NCI-H226 (cell line): ENCODE measurements at places on chromosomes 5 and 9.

- peak; percentile 78 for DNase-seq
These were observed at the start of gene CDKN2B-AS1 for GRCh38 chr9:21994556-21995005. TSS of gene CDKN2B-AS1 (plus strand) at chr9:21994791.

- DNase-seq = no peak
These were observed 52.4 kb downstream of the GALNT10 start for GRCh38 chr5:154242964-154243376.

- DNase-seq = no peak
These were observed 367.7 kb downstream of the CDK5RAP2 start for GRCh38 chr9:120212153-120212852.

- no peak for DNase-seq
These were observed 117.5 kb upstream of the BOD1 start for GRCh38 chr5:173733831-173734501.

DNA sequence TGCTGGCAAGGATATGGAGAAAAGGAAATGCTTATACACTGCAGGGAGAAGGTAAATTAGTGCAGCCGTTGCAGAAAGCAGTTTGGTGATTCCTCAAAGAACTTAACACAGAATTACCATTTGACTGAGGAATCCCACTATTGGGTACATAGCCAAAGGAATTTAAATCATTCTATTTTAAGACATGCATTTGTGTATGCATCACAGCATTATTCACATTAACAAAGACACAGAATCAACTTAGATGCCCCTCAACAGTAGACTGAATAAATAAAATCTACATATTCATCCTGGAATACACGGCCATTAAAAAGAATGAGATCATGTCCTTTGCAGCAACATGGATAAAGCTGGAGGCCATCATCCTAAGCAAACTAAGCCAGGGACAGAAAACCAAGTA is 510.1 kb upstream of the CDH9 start:
- DNase-seq = no peak

GRCh38 chr9:9002826-9003583 is 1203.4 kb upstream of the DMAC1 start:
- no peak for DNase-seq

GRCh38 chr9:110767559-110768063 is 99.0 kb downstream of the MUSK start:
- peak; percentile 65 for DNase-seq

DNA sequence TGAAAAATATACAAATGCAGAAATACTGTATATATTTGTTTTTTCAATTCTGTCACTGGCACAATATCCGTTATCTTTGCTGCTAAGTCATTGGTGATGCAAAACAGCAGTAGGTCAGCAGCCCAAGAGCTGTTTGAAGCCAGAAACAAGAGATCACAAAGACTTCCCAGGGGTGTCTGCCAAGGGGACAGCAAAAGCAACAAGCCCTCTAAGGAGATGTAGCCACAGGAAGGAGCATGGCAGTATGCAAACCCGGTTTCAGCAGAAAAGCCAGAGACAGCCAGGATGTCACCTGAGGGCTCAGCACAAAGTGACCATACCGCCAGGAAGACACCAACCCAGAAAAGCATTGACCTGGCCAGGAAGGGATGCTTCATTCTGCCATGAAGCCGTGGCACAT is 241.5 kb downstream of the ARRDC3 start:
- DNase-seq = no peak

- no peak for DNase-seq
These were observed 192.4 kb downstream of the ADAMTSL1 start for GRCh38 chr9:18666348-18666747.

DNA sequence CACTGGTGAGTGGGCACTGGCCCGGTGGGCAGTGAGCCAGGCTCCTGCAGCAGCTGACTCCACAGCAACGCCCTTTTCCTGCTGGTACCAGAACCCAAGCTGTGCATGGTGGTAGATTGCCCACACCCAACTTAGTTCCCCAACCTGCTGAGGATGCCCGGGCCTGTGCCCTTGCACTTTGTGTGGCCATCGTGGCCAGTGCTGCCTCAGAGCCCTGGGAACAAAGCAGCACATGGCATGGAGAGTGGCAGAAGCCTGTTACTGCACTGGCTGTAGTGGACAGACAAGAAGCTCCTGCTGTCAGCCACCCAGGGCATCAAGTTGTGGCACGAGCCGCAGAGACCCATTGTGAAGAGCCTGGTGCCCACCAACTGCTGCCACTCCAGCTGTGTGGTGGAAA is 612.9 kb downstream of the DNAH5 start:
- DNase-seq = no peak

GRCh38 chr9:127835991-127836516 is 18.4 kb downstream of the ENG start:
- no peak for DNase-seq

DNA sequence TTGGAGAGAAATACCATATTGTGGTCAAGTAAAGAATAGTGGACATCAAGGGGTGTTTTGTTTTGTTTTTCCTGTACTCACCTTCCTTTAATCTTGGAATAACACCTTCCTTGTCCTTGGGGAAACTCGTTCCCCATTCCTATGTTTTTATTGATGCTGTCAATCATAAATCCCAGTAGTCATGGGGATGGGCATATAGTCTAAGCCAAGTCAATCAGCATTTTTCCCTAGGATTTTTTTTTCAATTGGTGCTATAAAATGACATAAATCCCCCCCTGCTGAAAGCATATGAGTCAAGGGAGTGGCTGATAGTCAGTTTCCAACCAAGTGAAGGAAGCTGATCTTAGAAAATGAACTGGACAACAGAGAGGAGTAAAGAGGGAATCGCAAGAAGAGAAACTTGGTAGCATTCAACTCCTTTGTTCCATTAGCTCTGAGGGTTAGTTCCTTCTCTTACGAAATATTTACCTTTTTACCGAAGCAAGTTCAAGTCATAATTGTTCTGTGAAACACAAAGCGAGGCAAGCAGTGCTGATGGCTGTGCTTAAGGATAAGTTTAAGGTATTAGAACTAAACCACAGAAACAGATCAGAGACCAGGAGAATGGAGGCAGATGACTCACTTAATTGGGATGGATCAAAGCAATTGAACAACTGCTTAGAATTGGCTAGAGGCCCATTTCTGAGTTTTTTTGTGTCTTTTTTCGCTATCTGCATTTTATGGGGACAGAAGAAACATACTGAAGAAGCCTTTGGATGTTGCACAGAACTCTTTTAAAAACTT is 218.6 kb downstream of the SEMA6A start:
- no peak for DNase-seq

DNA sequence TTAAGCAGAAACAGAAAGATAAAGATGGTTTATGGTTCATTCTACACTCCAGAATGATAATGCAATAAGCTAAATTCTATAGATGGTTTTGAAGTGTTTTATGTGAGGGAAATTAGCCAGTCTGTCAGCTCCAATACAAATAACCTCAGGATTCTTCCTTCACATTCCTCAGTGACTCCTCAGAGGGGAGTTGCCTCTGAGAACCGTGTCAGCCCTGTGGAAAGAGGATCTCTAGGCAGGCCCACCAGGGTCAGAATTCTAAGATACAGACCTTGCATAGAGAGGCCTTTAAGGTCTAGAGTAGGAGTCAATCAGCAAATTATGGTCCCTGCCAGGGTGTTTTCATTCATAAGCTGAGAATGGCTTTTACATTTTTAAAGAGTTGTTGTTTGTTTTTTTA is 26.6 kb downstream of the RUSC2 start:
- peak; percentile 82 for DNase-seq

DNA sequence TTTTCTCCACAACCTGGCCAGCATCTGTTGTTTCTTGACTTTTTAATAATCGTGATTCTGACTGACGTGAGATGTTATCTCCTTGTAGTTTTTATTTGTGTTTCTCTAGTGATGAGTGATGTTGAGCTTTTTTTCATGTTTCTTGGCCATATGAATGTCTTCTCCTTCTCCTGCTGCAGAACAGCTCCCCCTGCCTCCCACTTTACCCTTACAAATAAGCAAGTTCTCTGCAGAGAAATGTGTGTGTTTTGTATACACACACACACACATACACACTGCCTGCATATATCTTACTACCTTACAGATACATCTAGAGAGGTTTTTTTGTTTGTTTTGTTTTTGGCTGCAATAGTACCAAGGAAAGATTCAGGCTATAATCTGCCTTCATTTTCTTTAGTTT is 88.7 kb upstream of the PHF24 start:
- DNase-seq = no peak

GRCh38 chr9:102551346-102551745 is 443.8 kb upstream of the CYLC2 start:
- no peak for DNase-seq

- DNase-seq = no peak
These were observed 791 bp downstream of the RAPGEF6 start for GRCh38 chr5:131634238-131634637.

DNA sequence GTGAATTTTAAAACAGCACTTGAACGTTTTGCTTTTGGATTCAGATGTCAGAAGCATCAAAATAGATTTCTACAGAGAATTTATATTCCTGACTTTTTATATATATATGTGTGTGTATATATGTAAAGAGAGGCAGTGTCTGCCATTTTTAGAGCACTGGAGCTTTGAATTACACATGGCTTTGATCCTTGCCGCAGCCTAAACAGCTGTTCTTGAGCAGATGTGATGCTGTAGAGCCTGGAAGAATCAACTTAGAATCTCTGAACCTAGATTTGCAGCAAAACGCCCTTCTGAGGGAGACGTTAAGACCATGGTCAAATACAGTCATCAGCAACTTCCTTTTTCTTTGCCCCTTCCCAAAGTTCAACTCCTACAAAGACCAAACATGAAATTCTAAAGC is 21.7 kb upstream of the C5orf47 start:
- DNase-seq = no peak

- DNase-seq = no peak
These were observed 49.5 kb downstream of the COL5A1 start for GRCh38 chr9:134690946-134691694.

GRCh38 chr5:96070622-96071225 is 109.1 kb upstream of the ELL2 start:
- no peak for DNase-seq

GRCh38 chr5:55847837-55848236 is 3.3 kb upstream of the IL31RA start:
- DNase-seq = peak; percentile 25

DNA sequence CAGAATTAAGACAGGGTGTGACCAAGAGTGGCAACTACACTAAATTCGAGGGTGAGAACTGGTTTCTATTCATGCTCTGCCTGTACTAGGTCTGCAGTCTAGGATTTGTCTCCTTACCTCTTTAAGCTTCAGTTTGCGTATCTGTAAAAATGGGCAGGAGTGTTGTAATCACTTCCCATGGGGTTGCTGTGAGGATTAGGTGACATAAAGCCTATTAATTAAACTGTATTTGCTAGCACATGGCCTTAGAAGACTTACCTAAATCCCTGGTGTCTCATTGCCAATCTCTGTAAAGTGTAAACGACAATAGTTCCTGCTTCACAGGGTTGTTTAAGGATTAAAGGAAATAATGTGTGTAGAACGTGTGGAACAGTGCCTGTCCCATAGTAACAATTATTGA is 193.6 kb downstream of the DRD1 start:
- DNase-seq = no peak

- DNase-seq = no peak
These were observed 11.0 kb upstream of the ADAMTS2 start for GRCh38 chr5:179355976-179356974.

GRCh38 chr9:37997636-37998374 is 71.2 kb downstream of the SHB start:
- no peak for DNase-seq

DNA sequence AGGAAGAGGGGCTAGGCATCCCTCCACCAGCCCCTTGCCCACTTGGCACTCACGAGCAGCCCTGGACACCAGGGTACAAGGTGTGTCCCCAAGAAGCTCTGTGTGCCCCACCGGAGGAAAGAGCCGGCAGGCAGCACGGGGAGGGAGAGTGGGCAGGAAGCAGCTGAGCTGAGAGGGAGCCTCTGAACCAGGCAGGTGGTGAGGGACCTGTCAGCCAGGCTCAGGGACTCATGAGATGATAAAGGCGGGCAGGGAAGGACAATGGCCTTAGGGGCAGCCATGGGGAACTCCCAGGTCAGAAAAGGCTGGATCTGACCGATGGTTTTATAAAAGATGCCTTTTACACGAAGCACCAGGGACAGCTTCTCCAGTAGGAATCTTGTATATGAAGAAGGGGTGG is 112.0 kb downstream of the VAV2 start:
- no peak for DNase-seq

DNA sequence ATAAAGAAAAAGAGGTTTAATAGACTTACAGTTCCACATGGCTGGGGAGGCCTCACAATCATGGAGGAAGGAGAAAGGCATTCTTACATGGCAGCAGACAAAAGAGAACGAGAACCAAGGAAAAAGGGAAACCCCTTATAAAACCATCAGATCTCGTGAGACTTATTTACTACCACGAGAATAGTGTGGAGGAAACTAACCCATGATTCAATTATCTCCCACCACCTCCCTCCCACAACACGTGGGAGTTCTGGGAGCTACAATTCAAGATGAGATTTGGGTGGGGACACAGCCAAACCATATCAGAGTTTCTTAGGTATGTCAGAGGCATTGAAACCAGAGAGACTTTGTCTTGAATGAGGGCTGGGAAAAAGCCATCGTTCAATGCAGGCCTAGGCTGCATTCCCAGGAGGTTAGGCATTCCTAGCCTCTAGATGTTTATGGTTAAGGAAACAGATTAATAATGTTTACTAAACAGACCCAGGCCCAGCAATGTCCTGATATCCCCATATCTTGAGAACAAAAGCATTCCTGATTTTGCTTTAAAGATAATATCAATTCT is 7.5 kb upstream of the PAIP1 start:
- no peak for DNase-seq

DNA sequence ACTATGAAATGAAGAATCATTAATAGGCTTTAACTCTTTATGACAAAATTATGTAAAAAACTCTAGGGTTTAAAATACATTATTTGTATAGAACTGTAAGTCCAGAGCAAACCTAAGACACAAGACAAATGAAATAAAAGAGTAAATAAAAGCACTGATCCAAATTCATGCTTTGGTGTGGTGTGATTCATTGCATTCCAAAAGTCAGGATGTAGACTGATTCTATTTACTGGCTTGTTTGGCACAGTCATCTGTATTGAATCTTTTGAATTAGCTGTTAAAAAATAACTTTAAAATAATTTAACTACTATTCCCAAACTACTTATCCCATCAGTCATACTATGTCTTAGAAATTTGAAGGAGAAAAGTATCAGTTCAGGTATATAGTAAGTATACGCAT is 31.1 kb downstream of the IL4 start:
- DNase-seq = peak; percentile 28

- DNase-seq = peak; percentile 38
These were observed 3.9 kb upstream of the RARS1 start for GRCh38 chr5:168482361-168482760.

DNA sequence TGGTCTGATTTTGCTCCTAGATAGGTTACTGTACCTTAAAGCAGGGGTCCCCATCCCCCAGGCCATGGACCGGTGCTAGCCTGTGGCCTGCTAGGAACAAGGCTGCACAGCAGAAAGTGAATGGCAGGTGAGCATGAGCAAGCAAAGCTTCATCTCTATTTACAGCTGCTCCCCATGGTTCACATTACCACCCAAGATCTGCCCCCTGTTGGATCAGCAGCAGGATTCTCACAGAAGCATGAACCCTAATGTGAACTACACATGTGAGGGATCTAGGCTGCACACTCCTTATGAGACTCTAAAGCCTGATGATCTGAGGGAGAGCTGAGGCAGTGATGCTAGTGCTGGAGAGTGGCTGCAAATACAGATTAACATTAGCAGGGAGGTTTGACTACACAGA is 78.1 kb downstream of the DRD1 start:
- DNase-seq = no peak
